ENCODE measurements at places on chromosomes 7 and 10. TPM values are rescaled to one million over a fixed set of nuclear protein-coding genes. Genes with fewer than 3 reads are reported as not detected.

- no peak overlapping the region for H3K27ac ChIP-seq
- no peaks in the 10 kb centered on the region for H3K27me3 ChIP-seq
- no peak for DNase-seq
- no peaks in the 10 kb centered on the region for H3K36me3 ChIP-seq
Measured at GRCh38 chr7:33979807-33980355, 74.5 kb downstream of the BMPER start.

- no peak for DNase-seq
- no peaks in the 10 kb centered on the region for H3K27me3 ChIP-seq
- no peak overlapping the region for H3K4me3 ChIP-seq
- H3K36me3 ChIP-seq, result no peaks in the 10 kb centered on the region
- H3K27ac ChIP-seq, result no peak overlapping the region
- no peaks in the 10 kb centered on the region for H3K4me1 ChIP-seq
Measured at GRCh38 chr7:47153576-47153975, 428.3 kb downstream of the TNS3 start.

- no peak overlapping the region for H3K27ac ChIP-seq
- no peaks in the 10 kb centered on the region for H3K27me3 ChIP-seq
- DNase-seq, result no peak
- H3K4me3 ChIP-seq, result no peak overlapping the region
Measured at GRCh38 chr7:153835712-153836265, 216.4 kb upstream of the DPP6 start.

DNA sequence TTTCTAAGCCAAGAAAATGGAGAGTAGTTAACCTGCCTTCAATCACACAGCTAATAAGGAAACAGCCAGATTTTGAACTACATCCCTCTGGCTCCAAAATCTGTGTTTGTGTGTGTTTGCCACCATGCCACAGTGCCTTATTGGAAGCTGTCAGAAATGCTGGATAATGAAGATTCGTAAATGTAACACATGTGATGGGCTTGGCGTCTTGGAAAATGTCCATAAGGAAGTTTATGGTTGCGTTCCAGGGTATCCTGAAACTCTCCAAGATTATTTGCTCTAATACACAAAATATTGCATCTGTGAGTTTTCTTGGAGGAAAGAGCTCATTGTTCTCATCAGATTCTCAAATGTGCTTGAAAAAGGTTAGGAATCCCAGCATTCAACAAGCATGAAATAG, 22.7 kb downstream of the MYOF start:
- H3K27ac ChIP-seq, result peak overlapping the region; percentile 96
- H3K4me3 ChIP-seq, result no peak overlapping the region
- H3K4me1 ChIP-seq, result peaks cover 24% of the 10 kb centered on the region
- peaks cover 10% of the 10 kb centered on the region for H3K36me3 ChIP-seq

DNA sequence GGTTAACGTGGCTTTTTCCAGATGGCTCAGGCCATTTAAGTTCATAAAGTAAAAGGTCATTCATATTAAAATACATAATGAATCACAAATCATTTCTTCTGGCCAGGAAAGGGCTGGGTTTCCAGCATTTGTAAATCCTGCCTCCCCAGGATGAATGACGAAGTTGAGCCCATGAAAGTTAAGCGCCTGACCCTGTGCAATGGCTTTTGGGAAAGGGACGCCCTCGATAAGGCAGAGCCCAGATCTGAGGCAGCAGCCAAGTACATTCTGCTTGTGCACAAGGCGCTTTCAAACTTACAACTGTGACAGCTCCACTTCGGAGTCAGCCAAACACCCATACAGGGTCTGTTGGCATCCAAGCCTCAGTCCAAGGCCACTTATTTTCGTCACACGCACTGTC, 2.8 kb downstream of the GIMAP6 start:
- peaks cover 4% of the 10 kb centered on the region for H3K36me3 ChIP-seq
- no peaks in the 10 kb centered on the region for H3K27me3 ChIP-seq
- H3K4me1 ChIP-seq, result no peaks in the 10 kb centered on the region
- H3K27ac ChIP-seq, result no peak overlapping the region
- no peak overlapping the region for H3K4me3 ChIP-seq

DNA sequence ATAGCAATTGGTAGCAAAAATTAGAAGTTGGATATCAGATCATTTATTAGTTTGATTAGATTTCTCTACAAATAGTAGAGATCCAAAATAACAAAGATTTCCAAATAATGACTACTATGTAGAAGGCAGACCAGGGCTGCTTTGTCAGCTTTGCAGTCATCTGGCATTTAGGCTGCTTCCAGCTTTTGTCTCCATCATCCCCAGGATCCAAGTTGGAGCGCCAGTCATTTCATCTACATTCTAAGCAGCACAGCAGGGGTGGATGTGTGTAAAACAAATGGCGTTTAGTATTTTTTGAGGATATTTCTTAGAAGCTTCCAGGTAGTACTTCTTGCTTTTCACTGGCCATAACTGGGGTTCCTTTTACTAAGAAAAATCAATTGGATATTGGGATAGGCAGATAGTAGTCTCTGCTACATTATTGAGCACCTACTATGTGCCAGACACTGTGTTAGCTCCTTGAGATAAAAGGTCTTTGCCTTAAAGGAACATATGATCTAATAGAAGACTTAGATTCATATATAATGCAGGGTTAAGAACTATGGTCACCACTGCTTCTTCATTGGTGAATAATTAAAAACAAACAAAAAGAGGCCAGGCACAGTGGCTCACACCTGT, 41.5 kb downstream of the TPST1 start:
- no peak for DNase-seq
- H3K4me1 ChIP-seq, result no peaks in the 10 kb centered on the region
- no peaks in the 10 kb centered on the region for H3K27me3 ChIP-seq

Gene COL17A1
- total RNA-seq, result 0.64 TPM

- H3K27ac ChIP-seq, result peak overlapping the region; percentile 63
- H3K4me3 ChIP-seq, result peak overlapping the region; percentile 85
- peaks cover 5% of the 10 kb centered on the region for H3K4me1 ChIP-seq
- no peaks in the 10 kb centered on the region for H3K27me3 ChIP-seq
Measured at GRCh38 chr7:94656925-94657731, 1.2 kb upstream of the SGCE start.

- H3K27me3 ChIP-seq, result no peaks in the 10 kb centered on the region
- no peaks in the 10 kb centered on the region for H3K36me3 ChIP-seq
- no peak overlapping the region for H3K4me3 ChIP-seq
Measured at GRCh38 chr7:111408724-111409123, 153.6 kb downstream of the IMMP2L start.

Gene CALHM2
- 124 TPM for total RNA-seq

- H3K4me1 ChIP-seq, result no peaks in the 10 kb centered on the region
- no peaks in the 10 kb centered on the region for H3K27me3 ChIP-seq
- DNase-seq, result no peak
- H3K4me3 ChIP-seq, result no peak overlapping the region
Measured at GRCh38 chr10:126877390-126877789, 27.8 kb upstream of the DOCK1 start.

- no peaks in the 10 kb centered on the region for H3K36me3 ChIP-seq
- H3K27ac ChIP-seq, result peak overlapping the region; percentile 92
- H3K4me3 ChIP-seq, result no peak overlapping the region
- DNase-seq, result no peak
Measured at GRCh38 chr7:235576-236395, 43.4 kb downstream of the FAM20C start.

- DNase-seq, result no peak
- H3K36me3 ChIP-seq, result no peaks in the 10 kb centered on the region
- H3K4me3 ChIP-seq, result no peak overlapping the region
- H3K27me3 ChIP-seq, result no peaks in the 10 kb centered on the region
- no peaks in the 10 kb centered on the region for H3K4me1 ChIP-seq
Measured at GRCh38 chr10:88205842-88206446, 342.5 kb downstream of the PTEN start.

DNA sequence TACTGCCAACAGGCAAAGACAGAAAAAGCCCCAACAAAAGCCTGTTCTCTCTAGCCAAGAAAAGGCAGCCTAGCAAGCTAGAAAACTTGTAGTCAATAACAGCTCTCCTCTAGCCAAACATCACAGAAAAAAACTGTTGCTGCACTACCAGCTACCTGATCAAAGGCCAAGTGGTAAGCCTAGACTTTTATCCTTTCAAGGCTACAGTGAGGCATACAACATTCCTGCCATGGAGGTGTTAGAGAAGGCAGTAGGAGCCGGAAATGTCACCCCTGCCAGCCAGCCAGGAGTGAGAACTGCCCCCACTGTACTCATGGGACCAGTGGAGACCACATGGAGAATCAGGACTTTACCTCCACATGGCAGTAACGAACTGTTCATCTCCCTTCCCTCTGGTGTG, 31.2 kb downstream of the CCDC126 start:
- H3K36me3 ChIP-seq, result no peaks in the 10 kb centered on the region
- DNase-seq, result no peak
- H3K4me3 ChIP-seq, result no peak overlapping the region
- no peaks in the 10 kb centered on the region for H3K4me1 ChIP-seq

GRCh38 chr10:94859086-94859485, 79.4 kb upstream of the CYP2C9 start:
- no peak for DNase-seq
- no peak overlapping the region for H3K27ac ChIP-seq
- H3K4me3 ChIP-seq, result no peak overlapping the region
- H3K27me3 ChIP-seq, result no peaks in the 10 kb centered on the region

Gene GCK
- total RNA-seq, result 2.7 TPM

- H3K27me3 ChIP-seq, result no peaks in the 10 kb centered on the region
- no peaks in the 10 kb centered on the region for H3K36me3 ChIP-seq
- H3K27ac ChIP-seq, result peak within 1 kb of the TSS; percentile 15
- no peak for DNase-seq
Measured at GRCh38 chr10:102869258-102870198, at the start of gene AS3MT. TSS of gene AS3MT (plus strand) at chr10:102869470. CDS start at chr10:102869593, 123 bp downstream.

DNA sequence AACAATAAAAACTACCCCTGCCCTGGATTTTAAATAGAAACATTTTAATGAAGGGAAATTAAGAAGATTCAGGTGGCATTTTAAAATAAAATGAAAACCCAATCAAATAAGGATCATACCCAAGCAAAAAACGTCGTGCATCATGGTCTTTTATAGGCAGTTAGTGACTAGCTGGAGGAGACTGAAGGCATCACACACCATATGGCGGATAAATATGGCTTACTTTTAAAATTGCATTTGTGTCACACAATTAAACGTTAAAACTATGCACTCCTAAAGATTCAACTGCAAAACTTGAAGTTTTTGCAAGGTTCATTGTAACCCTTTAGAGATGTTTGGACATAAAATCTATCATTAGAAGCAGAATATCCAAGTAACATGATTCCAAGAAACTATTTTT, 200.1 kb upstream of the NRG3 start:
- no peak overlapping the region for H3K4me3 ChIP-seq
- no peak overlapping the region for H3K27ac ChIP-seq
- H3K27me3 ChIP-seq, result no peaks in the 10 kb centered on the region
- no peak for DNase-seq
- H3K4me1 ChIP-seq, result no peaks in the 10 kb centered on the region

GRCh38 chr10:71713135-71714030, 6.2 kb downstream of the C10orf105 start:
- no peaks in the 10 kb centered on the region for H3K27me3 ChIP-seq
- peak overlapping the region; percentile 15 for H3K4me3 ChIP-seq
- peak; percentile 94 for DNase-seq

DNA sequence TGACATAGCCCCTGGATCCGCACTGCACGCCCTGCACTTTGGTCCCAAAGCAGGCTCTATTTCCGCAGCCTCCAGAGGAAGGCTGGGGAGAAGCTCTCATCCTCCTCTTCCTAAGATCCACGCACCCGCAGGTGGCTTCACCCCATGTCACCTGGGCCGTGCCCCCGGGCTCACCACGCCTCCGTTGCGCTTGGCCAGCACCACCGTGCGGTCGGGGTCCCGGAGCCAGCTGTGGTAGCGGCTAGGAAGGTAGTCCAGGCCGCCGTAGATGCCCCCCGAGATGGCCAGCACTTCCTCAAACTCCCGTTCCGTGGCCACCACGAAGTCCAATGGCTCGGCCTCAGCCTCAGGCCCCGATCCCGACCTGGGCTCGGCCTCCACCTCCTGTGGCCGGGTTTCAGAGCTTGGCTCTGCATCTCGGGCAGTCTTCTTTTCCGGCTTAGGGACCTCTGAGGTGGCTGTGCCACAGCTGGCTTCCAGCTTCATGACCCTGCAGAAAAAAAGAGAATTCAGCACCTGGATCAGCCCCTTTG, 5.7 kb downstream of the NAT16 start:
- H3K27me3 ChIP-seq, result peaks cover 44% of the 10 kb centered on the region
- H3K36me3 ChIP-seq, result no peaks in the 10 kb centered on the region
- peaks cover 16% of the 10 kb centered on the region for H3K4me1 ChIP-seq

Gene ZNF722
- not detected for total RNA-seq

GRCh38 chr7:49937608-49938007, 155.4 kb downstream of the ZPBP start:
- DNase-seq, result no peak
- H3K4me3 ChIP-seq, result no peak overlapping the region

DNA sequence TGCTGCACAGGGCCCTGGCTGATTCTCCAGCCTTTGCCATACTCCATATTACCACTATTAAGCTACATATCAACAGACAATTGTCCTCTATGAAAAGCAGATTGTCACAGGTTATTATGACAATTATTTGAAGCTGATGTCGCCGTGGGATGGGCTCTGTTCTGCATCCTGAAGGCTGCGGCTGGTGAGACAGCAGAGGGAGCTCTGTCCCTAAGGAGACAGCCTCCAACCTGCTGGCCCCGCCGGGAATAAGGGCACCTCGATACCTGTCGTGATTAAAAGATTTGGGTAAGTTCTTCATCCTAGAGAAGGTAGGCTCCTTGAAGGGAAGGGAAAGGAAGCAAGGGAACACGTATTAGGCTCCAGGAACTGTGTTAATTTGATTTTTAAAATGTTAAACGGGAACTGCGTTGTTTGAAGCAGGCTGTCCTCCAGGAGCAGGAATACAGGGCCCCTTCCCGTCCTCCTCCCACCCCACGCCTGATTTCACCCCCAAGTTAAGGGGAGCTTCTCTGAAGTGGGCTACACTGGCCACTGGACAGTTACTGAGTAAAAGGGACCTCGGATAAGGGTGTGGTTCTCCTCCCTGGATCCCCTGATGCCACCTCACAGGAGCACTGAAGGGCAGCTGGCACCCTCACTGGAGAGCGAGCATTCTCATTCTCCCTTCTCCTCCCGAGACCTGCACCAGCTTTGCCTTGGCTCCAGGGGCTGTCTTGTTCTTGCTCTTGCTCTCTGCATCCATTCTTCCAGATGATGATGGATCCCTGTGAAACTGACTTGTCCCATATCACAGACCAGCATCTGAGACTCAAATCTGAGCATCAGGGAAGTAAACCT, 11.8 kb upstream of the TIAL1 start:
- no peak overlapping the region for H3K27ac ChIP-seq
- no peaks in the 10 kb centered on the region for H3K36me3 ChIP-seq
- peak overlapping the region; percentile 42 for H3K4me3 ChIP-seq
- no peak for DNase-seq
- H3K4me1 ChIP-seq, result no peaks in the 10 kb centered on the region
- no peaks in the 10 kb centered on the region for H3K27me3 ChIP-seq

Gene TUBB8
- total RNA-seq, result not detected

Gene AKR1D1
- not detected for total RNA-seq
